ENCODE measurements at places on chromosomes 6 and 20.

DNA sequence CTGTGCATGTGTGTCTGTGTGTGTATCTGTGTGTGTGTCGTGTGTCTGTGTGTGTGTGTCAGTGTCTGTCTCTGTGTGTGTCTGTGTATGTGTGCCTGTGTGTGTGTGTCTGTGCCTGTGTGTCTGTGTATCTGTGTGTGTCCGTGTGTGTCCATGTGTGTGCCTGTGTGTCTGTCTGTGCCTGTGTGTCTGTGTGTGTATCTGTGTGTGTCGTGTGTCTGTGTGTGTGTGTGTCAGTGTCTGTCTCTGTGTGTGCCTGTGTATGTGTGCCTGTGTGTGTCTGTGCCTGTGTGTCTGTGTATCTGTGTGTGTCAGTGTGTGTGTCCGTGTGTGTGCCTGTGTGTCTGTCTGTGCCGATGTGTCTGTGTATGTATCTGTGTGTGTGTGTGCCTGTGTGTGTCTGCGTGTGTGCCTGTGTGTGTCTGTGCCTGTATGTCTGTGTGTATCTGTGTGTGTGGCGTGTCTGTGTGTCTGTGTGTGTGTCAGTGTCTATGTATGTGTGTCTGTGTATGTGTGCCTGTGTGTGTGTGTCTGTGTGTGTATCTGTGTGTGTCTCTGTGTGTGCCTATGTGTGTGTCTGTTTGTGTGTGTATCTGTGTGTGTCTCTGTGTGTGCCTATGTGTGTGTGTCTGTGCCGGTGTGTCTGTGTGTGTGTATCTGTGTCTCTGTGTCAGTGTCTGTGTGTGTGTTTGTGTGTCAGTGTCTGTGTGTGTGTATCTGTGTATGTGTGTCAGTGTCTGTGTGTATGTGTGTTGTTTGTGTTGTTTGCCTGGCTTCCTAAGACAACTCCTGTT lies 11.6 kb downstream of the SNPH start:
- no peak for DNase-seq

DNA sequence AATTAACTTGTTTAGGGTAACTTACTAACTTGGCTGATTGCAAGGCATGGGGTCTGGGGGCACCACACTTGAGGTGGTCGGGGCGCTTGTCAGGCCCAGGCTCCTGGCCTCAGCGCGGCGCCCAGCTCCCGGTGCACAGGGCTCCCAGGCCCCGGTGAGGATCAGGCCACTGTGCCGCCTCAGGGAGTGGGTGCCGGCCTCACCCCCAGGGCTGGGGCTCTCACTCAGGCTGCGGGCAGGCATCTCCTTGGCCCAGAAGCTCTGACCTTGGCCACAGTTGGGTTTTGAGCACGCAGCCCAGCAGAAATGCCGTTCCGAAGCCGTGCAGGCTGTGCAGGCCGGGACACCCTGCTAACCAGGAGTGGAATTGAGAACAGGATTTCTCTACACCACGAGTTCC lies 37.8 kb upstream of the BHLHE23 start:
- DNase-seq: no peak

DNA sequence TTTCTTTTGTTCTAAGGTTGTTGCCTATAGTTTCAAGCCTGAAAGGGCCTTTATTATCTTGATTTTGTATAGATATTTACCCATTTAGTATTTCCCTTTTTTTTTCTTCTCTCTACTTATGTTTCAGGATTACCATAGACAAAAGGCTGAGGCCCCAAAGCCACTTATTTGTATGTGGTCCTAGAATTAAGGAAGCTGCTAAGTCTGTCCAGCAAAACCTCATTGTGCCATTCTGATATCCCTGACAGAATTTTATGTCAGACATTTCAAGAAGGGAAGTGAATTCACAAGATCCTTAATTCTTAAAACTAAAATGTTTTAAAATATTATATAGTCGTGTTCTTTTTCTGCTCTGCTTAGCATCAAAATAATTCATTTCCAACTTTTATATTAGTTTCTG lies 6.9 kb downstream of the HAO1 start:
- no peak for DNase-seq

GRCh38 chr20:64044484-64045247 lies 4.8 kb downstream of the SOX18 start:
- DNase-seq: no peak

- no peak for DNase-seq
Measured at GRCh38 chr20:17721802-17722486, 22.2 kb downstream of the BANF2 start.

- no peak for DNase-seq
Measured at GRCh38 chr20:31516651-31517050, 2.4 kb downstream of the HM13 start.

DNA sequence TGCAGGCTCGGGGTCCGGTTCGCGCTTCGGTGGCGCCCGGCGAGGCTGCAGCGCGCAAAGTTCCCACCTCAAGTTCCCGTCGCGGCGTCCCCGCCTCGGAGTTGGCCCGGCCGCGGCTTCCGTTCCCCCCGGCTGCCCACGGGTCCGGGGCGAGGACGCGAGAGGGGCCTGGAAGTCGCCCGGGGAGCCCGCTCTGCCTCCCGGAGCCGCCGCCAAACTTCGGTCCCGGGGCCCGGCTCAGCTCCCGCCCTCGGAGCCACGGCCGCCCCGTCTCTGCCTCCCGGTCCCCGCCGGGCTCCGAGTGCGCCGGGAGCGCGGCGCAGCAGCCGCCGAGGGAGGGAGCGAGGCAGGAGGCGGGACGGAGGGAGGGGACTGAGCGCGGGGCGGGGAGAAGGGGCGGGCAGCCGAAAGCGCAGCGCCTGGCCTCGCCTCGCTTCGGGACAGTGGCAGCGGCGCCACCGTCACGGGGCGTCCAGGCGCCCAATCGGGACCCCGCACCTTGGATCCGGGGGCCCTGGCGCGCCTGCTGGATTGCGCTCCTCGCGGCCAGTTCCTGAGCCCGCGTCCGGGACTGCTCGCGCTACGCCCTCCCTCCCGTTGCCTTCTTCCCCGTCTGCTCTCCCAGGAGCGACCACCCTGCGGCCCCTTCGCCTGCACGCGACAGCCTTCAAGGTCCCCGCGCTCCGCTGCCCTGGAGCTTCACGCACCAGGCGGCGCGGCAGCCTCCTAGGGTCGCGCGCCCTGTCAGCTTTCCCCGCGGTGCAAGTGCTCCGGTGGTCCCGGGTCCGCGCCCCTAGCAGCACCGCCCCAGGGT lies at the start of gene KCNG1:
KCNG1 (minus strand) TSS at position 305 of the 814 bp plus-strand sequence. CDS start 12,769 bp downstream, outside the sequence.
- no peak for DNase-seq

GRCh38 chr6:167306401-167306998 lies 15.4 kb downstream of the UNC93A start:
- no peak for DNase-seq

DNA sequence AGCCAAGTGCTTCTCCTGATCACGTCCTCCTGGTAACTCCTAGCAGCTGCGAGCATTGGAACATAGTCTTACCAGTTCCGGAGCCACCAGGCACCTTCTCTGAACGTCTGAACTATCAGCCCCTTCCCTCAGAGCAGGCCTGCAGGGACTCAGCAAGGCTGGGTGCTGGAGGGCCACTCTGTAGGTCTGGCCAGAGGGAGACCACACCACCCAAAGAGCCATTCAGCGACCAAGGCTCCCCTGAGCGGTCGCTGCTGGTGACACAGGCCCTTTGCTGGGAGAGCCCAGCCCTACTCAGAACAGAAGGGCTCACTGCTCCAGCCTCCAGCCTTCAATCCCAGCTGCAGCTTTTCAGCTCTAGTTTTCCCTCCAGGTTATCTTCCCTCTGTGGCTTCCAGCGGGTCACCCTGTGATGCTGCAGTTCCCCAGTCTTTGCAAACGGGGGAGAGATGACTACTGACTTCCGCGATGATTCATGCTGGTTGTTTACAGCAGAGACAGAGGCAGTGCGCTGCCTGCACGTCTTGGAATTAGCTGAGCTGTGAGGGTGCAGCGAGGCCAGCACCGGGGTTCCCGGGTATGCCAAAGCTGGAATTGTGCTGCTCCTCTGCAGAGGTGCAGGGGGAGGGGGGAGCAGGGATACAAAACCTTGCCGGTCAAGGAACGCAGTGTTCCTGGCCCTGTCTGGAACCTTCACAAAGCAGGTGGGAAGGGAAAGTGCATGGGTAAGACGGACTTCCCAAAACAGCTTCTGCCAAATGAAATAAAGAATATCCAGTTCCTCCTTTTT lies 161.4 kb downstream of the LY86 start:
- no peak for DNase-seq

DNA sequence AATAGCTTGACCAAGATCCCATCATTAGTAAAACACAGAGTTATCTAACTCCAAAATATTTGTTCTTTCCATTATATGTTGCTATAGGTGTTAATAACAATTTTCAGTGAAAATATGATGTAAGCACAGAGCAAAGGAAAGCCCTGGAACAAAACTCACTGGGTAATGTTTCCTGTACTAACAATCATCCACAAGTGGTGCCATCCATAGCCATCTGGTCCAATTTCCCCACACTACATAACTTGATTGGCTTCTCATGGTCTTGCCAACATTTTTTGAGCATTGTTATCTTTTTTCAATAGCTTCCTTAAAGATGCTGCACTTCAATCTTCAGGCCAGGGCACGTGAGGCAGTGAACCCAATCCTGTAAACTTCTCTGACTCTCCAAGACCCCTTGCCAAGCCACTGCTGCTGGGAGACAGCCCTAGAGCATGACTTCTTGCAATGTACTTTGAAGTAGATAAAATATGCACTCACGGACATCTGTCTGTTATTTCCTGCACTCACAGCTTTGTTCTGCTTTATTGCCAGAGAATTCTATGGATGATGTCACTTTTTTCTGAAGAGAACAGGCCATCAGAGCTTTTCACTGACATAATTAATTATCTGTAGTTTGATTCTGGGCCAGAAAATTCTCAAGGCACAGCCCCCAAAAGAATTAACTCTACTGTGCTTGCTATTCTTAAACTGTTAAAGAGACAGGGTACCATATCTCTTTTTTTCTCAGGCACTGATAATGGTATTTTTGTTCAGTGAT lies 97.5 kb upstream of the TMEM30A start:
- no peak for DNase-seq

- no peak for DNase-seq
Measured at GRCh38 chr6:147137986-147138385, 66.2 kb upstream of the STXBP5 start.

DNA sequence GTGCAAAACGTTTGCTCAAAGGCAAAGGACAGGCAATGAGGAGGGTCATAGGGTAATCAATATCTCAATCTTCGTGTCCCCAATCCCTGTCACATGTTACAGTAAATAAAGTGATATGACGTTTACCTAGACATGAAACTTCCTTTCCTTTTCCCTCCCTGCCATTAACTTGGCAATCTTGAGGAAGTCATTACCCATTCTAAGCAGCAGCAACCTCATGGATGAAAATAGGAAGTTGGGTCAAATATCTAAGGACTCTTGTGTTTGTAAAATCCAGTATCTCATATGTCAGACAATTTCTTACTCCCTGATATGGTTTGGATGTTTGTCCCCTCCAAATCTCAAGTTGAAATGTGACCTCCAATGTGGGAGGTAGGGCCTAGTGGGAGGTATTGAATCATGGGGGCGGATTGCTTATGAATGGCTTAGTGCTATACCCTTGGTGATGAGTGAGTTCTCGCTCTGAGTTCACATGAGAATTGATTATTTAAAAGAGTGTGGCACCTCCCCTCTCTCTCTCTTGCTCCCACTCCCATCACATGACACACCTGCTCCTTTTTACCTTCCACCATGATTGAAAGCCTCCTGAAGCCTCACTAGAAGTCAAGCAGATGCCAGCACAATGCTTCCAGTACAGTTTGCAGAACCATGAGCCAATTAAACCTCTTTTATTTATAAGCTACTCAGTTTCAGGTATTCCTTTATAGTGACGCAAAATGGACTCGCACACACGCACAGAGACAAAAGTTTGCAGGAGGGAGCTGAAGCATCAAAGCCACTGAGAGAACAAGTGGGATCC lies 545.9 kb upstream of the JARID2 start:
- no peak for DNase-seq

GRCh38 chr6:42159431-42160024 lies 13.6 kb upstream of the GUCA1A start:
- no peak for DNase-seq

DNA sequence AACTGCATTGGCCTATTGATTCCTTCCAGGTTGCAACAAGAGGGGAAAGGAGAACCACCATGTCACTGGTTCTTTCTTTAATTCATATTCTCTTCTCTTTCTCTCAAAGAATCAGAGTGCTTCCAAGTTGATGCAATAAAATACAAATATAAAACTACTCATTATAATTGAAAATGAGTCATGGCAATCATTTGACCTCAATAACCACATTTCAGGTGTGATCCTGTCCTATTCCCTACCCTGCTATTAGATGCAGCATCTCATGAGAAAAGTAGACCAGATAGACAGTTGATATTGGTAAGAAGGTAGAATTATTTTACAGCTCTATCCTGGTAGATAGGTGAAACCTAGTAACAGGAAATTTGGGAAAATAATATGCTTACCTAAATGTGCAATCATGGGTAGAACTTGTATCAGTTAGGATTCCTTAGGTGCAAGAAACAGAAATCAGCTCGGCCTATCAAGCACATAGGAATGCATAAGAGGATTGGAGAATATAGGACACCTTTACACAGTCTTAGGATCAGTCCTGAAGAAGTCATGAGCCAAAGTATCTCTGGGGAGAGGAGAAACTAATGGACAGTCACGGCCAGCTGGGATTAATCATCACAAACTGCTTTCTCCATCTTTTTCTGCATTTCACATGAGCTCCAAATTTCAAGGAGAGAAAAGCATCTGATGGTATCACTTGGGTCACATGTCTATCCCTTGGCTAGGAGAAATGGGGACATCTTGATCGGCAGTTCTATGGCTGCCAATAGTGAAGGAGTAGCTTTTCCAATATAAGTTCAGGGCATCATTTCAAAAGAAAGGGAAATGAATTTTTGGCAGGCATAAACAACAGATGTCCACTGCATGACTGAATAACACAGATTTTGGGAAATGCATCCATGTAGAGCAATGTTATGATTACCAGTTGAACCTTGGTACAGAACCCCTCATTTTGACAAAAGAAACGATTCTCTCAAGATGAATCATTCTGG lies 19.3 kb upstream of the RNF146 start:
- no peak for DNase-seq

GRCh38 chr6:49801525-49801924 lies 14.4 kb upstream of the PGK2 start:
- no peak for DNase-seq

DNA sequence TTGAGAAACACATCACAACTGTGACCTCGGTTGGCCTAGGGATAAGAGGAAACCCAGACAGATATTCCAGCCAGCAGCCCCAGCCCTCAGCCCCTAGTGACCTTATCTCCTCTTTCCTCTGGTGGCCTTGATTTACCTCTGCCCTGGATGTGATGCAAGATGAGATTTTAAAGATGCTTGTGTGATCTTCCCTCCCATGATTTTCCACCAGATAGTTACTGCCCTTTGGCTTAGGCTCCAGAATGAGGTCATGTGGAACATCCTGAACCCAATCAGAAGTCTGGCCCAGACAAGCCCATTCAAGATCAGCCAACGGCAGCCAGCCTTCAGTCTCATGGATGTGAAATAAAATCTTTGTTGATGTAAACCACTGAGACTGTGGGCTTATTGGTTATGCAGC lies 104.0 kb downstream of the BANF2 start:
- no peak for DNase-seq

DNA sequence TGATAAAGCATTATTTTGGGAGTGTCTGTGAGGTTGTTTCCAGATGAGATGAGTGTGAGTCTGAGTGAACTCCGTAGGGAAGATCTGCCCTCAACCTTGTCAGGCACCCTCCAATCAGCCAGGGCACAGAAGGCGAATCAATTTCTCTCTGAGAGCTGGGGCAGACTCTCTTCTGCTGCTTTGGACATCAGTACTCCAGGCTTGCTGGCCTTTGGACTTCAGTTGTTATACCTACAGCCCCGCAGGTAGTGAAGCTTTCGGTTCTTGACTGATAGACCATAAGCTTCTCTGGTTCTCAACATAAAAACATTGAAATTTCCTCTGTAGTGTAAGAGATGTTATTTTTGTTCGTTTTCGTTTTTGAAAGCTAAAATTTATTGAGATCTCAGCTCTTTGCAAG lies 71.4 kb downstream of the MAFB start:
- DNase-seq: no peak
